ENCODE measurements at places on chromosomes 7 and 10. TPM values are rescaled to one million over a fixed set of nuclear protein-coding genes. Genes with fewer than 3 reads are reported as not detected.

DNA sequence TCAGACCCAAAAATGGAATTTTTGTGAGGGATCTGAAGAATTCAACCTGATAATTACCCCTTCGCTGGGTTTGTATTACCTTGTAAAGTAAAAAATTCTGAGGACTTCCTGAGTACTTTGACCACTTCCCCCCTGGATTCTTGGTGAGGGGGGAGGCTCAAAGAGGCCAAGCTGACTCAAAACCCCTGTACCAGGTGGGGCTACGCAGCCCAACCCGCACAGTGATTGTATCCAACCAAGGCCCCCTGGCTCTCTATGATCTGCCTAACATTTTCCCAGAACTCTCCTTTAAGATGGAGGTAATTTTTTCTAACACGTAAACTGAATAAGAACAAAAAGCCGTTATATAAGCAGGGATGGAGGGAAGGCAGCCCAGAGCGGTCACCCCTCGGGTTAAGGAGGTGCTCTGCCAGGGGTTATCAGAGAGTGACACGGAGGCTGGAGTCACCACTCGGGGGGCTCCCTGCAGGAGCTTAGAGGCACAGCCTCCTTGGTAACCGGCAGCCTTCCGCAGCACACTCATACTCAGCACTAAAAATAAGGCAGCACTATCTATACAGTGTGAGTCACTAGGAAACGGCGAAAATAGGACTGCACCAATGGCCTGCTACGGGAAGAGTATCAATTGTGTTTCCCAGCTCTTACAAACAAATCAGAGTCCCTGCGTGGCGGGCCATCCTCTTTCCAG is 255.4 kb downstream of the ELMO1 start:
- peak overlapping the region; percentile 17 for H3K4me3 ChIP-seq
- peak overlapping the region; percentile 10 for H3K27ac ChIP-seq
- H3K36me3 ChIP-seq, result no peaks in the 10 kb centered on the region
- DNase-seq, result no peak

DNA sequence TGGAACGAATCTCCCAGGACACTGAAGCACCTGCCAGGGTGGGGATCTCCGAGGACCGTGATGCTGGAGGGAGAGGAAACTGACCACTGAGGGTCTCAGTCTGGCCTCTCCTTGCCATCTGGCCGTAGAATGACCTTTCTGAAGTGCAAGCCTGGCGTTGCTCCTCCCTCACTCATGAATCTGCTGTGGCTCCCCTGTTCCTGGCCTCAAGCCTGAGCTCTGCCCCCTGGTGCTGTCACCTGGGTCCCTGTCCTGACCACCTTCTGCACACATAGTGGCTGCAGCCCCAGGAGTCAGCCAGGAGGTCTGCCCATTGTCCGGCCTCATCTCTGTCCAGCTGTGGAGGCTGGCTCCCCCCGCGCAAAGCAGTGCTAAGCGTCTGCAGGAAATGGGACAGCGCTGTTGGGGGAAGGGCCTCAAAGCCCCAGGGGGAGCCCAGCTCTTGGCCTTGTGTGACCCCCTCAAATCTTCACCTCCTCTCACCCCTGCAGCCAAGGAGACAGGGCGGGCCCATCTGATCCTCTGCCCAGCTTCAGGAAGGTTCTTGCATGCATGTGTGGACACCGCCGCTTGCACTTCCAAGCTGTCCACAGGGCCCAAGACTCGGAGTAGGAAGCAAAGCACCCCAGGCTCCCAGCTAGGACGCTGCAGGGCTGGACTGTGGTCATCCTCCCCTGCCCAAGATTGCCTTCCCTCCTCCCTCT is 65.7 kb downstream of the MYL10 start:
- H3K36me3 ChIP-seq, result no peaks in the 10 kb centered on the region

DNA sequence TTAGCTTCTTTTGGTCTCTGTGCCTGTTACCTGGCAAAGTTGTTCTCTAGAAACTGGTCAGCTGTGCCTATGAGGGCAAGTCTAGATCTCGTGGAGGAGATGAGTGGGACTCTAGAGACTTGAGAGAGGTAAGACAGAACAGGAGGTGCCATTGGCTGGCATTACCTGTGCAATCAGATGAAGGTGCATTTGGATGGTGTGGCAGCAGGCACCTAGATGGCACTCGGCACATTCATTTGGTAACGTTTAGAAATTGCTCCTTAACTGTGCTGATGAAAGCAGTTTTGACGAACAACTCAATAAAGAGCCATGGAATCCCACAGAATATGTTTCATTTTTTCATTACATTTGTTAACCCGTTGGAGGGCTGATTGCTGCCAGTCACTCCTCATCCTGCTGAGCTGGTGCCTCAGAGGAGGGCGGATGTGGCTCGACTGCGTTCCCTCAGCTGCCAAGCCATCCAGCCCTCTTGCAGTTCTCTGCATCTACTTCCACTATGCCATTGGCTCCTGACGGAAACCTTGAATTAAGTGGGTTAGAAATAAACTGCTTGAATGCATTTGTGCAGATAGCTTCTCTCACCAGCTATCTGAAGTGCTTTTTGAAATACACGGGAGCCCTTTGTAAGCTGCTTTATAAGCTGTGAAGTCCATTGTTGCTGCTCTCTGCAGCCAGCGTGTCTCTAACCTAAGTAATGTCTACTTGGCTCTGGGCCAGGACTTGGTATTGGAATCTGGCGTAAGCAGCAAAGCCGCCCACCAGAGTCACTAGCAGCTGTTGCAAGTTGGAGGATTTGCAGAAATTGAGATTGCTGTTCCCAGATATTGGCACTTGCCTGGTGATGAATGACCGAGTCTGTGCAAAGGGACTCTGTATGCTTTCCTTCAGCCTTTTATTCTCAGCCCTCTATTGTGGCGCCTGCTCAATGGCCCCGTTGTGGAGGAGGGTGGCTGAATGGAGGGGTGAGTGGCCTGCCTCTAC is 87.4 kb downstream of the LRRC4 start:
- H3K4me3 ChIP-seq, result no peak overlapping the region
- no peak for DNase-seq
- H3K27me3 ChIP-seq, result no peaks in the 10 kb centered on the region
- no peak overlapping the region for H3K27ac ChIP-seq

DNA sequence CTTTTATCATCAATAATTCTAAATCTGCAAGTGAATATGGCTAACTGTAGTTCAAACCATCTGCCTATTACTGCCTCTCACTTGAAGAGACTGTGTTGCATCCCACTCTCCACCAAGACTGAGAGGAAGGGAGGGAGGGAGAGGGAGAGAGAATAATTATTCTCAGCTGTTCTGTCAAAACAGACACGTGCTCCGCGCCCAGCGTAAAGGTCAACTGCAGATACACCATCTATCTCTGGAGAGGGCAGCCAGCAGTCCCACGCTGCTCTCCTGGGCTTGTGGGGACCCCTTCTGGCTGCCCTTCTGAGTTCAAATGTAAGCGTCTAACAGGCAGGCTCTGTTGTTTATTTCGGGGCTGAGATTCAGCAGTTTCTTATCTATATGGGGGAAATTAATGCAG is 625.5 kb upstream of the GALNT17 start:
- no peak for DNase-seq
- no peaks in the 10 kb centered on the region for H3K27me3 ChIP-seq
- H3K27ac ChIP-seq, result no peak overlapping the region
- H3K36me3 ChIP-seq, result no peaks in the 10 kb centered on the region

DNA sequence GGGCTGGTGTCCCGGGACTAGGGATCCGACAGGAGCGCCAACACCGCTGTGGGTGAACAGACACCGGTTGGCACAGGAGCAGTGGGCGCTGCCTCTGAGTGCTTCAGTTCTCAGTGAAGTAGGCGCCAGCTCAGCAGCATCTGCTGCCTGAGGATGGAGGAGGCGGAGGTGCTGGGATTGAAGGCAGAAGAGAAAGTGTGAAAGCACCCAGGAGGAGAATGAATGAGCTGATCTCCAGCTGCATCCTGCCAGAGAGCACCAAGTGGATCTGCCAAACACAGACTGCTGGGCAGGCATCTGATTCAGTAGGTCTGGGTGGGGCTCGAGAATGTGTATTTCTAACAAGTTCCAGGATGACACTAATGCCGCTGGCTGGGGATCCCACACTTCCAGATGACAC is 74.5 kb downstream of the LANCL2 start:
- DNase-seq, result no peak
- H3K27ac ChIP-seq, result no peak overlapping the region
- H3K27me3 ChIP-seq, result no peaks in the 10 kb centered on the region
- H3K4me1 ChIP-seq, result no peaks in the 10 kb centered on the region
- H3K36me3 ChIP-seq, result no peaks in the 10 kb centered on the region
- no peak overlapping the region for H3K4me3 ChIP-seq

DNA sequence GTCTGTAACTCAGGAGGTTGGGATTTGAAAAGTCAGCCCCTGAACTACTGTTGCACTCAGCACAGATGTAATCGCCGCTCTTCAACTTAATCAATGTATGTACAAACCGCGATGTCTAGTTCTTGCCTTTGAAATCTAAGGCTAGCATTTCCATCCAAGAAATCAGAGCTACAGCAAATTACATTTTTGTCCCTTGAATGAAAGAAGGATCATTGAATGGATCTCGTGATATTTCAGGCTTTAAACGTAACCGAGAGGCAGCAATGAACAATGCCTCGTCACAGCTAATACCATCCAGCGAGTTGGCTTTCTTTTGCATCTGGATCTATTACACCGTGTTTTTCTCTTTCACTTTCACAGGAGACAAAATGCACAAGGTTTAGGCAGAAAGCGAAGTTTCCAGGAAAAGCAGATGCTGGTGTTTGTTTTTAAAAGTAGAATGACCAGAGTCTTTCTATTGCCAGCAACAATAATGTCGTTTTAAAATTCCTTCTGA is 5.5 kb downstream of the SKIDA1 start:
- peaks cover 15% of the 10 kb centered on the region for H3K4me1 ChIP-seq
- no peaks in the 10 kb centered on the region for H3K27me3 ChIP-seq
- peak; percentile 54 for DNase-seq
- peak overlapping the region; percentile 88 for H3K4me3 ChIP-seq
- H3K27ac ChIP-seq, result peak overlapping the region; percentile 69

- no peaks in the 10 kb centered on the region for H3K27me3 ChIP-seq
- no peaks in the 10 kb centered on the region for H3K36me3 ChIP-seq
- H3K4me3 ChIP-seq, result no peak overlapping the region
- no peak for DNase-seq
- no peak overlapping the region for H3K27ac ChIP-seq
These were observed 1.2 kb upstream of the OR6V1 start for GRCh38 chr7:143050931-143051330.

GRCh38 chr10:83915801-83916200 is 223.5 kb upstream of the GHITM start:
- no peak overlapping the region for H3K27ac ChIP-seq
- no peak for DNase-seq

- no peaks in the 10 kb centered on the region for H3K27me3 ChIP-seq
- no peak overlapping the region for H3K4me3 ChIP-seq
- no peak for DNase-seq
- no peaks in the 10 kb centered on the region for H3K4me1 ChIP-seq
- no peaks in the 10 kb centered on the region for H3K36me3 ChIP-seq
These were observed 500.2 kb upstream of the GALNT17 start for GRCh38 chr7:70631718-70632117.

GRCh38 chr7:27071622-27072390 is 24.0 kb downstream of the HOXA1 start:
- no peak overlapping the region for H3K4me3 ChIP-seq
- H3K4me1 ChIP-seq, result no peaks in the 10 kb centered on the region
- no peak overlapping the region for H3K27ac ChIP-seq
- no peaks in the 10 kb centered on the region for H3K27me3 ChIP-seq

DNA sequence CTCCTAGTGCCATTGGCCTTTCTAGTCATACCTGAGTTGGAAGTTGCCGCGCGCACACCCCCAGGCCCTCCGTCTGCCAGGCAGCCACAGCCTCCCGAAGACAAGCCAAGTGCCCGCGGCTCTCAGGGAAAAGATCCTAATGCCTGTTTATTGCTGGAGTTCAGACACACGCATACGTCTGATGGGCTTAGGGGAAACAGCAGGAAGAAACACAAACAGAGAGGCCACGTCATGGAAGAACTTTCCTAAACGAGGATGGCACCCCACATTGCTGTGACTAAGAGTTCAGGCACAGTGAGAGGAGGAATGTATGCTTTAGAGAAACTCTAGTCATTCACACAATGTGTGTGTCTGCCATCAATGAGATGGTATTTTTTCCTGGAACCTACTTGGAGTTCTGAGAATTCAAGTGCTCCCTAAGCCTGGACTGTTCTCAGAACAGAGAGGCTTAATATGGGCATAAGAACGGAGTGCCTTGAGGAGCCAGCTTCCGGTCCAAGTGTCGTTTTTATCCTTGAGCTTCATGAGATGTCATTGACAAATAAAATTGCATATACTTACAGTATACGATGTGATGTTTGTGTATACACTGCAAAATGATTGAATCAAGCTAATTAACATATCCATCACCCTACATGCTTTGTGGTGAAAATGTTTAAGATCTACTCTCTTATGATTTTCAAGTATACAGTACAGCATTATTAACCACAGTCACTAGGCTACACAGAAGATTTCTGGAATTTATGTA is 11.6 kb upstream of the RBP3 start:
- H3K27ac ChIP-seq, result no peak overlapping the region
- no peak overlapping the region for H3K4me3 ChIP-seq
- DNase-seq, result peak; percentile 40
- H3K36me3 ChIP-seq, result no peaks in the 10 kb centered on the region
- no peaks in the 10 kb centered on the region for H3K4me1 ChIP-seq

- H3K36me3 ChIP-seq, result no peaks in the 10 kb centered on the region
- H3K27ac ChIP-seq, result peak overlapping the region; percentile 82
- no peaks in the 10 kb centered on the region for H3K27me3 ChIP-seq
- no peak overlapping the region for H3K4me3 ChIP-seq
- H3K4me1 ChIP-seq, result no peaks in the 10 kb centered on the region
- DNase-seq, result no peak
These were observed 896 bp upstream of the GNG11 start for GRCh38 chr7:93920496-93921182.

GRCh38 chr10:35127289-35127891 is 744 bp downstream of the CREM start:
- peaks cover 7% of the 10 kb centered on the region for H3K4me1 ChIP-seq
- no peaks in the 10 kb centered on the region for H3K27me3 ChIP-seq

GRCh38 chr7:119712886-119713462 is 560.0 kb upstream of the KCND2 start:
- no peak overlapping the region for H3K27ac ChIP-seq
- no peak for DNase-seq
- no peaks in the 10 kb centered on the region for H3K27me3 ChIP-seq

POLR2J2 gene
- total RNA-seq, result not detected

GRM3 gene
- not detected for total RNA-seq

SFTPA1 gene
- total RNA-seq, result not detected

SEC31B gene
- total RNA-seq, result 9.2 TPM

LLCFC1 gene
- total RNA-seq, result not detected

FOXI2 gene
- total RNA-seq, result not detected

SEMA3D gene
- total RNA-seq, result 4.5 TPM
